Activated gamma-delta T cell treated with Interleukin-2 at 50 U/mL for 16 hours (primary cell): ENCODE measurements at places on chromosomes 13 and 19.

- no peak for DNase-seq
Observed at GRCh38 chr19:48568345-48568886, 16.4 kb downstream of the SULT2B1 start.

DNA sequence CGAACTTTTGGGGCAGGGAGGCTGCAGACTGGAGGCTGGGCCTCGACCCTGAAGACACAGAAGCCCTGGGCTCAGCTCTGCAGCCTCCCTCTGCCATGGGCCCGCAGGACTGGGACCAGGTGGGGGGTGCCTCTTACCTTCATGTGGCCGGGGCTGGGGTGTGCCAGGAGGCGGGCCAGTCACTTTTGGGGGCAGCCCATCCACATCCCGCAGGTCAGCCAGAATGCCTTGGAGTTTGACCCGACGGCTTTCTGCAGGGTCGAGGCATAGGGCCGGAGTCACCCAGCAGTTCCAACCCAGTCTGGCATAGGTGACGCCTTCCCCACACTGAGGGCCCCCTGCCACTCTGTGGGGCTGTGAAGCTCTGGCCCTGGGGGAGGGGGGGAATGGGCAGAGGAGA lies 10.8 kb upstream of the PRKD2 start:
- DNase-seq: no peak

GRCh38 chr19:22806418-22806817 lies 22.5 kb upstream of the ZNF99 start:
- DNase-seq: no peak

DNA sequence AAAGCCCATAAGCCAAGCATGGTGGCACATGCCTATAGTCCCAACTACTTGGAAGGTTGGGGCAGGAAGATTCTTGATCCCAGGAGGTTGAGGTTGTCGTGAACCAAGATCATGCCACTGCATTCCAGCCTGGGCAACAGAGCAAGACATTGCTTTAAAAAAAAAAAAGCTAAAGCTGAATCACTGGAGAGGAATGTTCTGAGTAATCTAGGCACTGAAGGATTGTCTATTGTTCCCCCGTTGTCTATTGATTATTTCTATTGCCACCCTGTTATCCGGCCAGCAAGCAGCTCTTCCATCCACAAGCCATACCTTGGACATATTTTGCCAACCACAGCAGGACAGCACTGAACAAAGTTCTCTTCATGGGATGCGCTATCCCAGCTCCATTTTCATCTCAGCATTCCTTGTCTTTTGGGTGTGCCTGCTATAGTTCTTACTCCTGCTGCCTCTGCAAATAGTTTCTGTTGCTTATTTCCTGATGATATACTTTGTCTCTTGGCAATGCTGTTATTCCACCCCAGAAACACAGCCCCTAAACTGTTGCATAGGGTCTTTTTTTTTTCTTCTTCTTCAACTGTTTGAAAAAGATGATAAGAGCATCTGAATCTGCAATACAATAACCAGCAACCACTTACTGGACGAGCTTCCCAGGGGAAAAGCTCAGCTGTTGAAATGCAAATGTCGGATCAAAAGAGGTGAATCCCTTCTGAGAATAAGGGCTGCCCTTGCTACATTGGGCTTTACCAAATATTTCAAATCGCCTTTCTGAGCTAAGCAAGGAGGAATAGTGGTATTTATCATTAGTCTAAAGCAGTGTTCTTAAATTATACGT lies 22.2 kb upstream of the SIAH3 start:
- DNase-seq: no peak

GRCh38 chr19:40921005-40921897 lies 39.2 kb upstream of the CYP2A7 start:
- no peak for DNase-seq

DNA sequence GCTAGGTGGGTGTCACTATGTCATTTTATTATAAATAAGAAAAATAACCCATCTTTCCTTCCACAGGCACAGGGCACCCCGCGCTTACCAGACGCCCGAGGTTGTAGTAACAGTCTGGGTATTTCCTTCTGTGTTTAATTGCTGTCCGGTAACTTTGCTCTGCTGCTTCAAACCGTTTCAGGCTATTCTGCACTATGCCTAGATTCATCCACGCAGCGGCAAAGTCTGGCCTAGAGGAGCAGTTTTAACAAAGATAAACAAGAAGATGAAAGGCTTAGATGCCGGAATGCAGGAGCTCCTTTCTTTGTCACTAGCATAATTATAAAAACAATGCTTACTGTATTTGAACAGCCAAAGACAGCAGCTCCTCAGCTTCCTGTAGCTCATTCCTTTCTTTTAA lies 36.9 kb upstream of the GGACT start:
- DNase-seq: no peak
